Stimulated activated CD8-positive, alpha-beta memory T cell treated with anti-CD3 and anti-CD28 coated beads, Interleukin-7, amount 100 ng/mL, for 4 hours (primary cell): ENCODE measurements at places on chromosomes 5 and 9.

DNA sequence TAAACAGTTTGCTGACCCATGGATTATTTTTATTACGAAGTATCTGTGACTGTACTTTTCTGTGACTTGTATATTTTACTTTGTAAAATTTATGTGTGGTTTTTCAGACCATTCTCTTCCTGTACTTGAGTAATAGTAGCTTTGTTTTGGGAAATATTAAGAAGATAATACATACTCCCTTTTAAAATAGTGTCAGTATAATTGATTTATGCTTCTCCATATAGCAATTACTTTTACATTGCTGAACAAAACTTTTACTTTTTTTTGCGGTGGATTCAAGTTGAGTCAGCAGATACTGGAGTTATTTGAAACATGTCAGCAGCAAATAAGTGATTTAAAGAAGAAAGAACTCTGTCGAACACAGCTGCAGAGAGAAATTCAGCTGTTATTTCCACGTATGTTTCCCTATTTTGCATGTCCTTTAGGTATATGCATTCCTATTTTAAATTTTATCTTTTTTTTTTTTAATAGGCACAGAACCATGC is 28.4 kb downstream of the TENT2 start:
- DNase-seq, result no peak

DNA sequence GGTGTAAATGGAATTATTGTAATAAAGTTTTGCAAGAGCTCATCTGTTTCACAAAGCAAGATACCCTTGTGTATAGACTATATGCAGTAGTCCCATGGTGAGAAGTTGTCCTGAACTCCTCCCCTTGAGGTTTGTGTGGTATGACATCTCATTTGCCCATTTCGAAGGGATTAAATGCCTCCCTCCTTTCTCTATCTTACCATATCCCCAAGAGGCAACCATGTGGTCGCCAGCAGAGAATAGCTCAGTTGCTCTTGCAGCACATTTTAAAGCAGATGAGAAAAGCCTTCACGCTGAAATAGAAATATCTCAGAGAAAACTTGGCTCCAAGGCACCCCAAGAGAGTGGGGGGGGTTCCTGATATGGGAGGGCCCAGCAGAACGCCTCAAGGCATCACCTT is 4.6 kb downstream of the SEMA6A start:
- no peak for DNase-seq

DNA sequence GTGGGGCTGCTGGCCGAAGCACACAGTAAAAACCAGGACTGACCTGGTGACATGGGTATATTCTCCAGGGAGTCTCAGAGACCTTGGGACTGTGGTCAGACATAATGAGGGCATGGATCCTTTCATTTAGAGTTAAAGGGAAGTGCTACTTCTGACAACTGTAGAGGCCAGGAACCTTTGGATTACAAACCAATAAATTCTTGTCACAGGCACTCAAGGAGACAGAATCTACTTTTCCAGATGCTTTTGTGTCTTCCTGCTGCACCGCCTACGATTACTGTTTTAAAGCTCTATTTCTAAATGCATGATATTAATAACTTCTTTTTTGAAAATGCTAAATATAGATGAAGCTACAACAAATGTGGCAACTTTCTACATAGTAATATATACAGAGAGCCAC is 106.5 kb upstream of the LPAR1 start:
- DNase-seq, result no peak

- DNase-seq, result no peak
Measured at GRCh38 chr9:94931740-94932139, 205.2 kb downstream of the AOPEP start.

DNA sequence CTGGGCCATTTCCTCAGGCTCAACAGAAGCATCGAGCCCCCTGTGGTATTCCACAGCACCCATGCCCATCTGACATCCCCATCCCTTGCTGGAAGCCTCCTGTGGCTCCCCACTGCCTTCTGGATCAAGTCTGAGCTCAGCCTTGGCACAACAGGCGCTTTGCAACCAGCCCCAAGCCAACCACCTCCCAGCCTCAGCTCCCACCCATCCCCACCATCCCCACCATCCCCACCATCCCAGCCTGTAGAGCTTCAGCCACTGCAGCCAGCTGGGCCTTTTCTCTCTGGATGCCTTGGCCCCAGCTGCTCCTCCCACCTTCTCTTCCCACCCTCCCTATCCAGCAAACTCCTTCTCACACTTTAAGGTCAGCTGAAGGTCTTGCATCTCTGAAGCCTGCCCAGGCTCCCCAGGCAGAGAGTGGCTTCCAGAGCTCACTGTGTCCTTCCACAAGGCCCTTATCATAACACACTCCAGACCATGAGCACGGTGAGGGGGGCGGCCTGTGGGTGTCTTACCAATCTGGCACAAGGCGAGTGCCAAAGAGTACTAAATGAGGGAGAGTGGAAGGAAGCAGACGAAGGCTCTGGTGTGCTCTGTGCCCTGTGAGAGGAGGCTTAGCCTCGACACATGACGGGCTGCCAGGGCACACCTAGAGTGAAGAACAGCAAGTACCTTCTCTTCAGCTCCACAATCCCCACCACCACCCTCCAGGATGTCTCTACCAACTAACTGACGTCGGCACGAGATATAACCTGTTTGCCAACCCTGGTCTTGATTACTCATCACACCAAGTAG is 6.5 kb downstream of the HIGD2A start:
- DNase-seq, result no peak

DNA sequence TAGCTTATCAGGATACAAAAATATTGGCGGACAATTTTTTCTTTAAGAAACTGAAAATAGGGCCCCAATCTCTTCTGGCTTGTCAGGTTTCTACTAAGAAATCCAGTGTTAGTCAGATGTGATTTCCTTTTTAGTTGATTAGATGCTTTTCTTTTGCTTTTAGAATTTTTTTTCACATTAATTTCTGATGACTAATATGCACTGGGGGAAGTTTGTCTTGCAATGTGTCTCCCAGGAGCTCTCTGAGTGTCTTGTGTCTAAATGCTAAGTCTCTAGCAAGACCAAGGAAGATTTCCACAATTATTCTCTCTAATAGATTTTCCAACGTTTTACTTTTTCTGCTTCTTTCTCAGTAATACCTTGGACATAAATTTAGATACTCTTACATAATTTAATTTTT is 559.8 kb upstream of the TYRP1 start:
- DNase-seq, result no peak

GRCh38 chr5:2206293-2207108 is 323.8 kb upstream of the IRX4 start:
- no peak for DNase-seq
